ENCODE measurements at places on chromosomes 16 and 17. TPM values are rescaled to one million over a fixed set of nuclear protein-coding genes. Genes with fewer than 3 reads are reported as not detected.

DNA sequence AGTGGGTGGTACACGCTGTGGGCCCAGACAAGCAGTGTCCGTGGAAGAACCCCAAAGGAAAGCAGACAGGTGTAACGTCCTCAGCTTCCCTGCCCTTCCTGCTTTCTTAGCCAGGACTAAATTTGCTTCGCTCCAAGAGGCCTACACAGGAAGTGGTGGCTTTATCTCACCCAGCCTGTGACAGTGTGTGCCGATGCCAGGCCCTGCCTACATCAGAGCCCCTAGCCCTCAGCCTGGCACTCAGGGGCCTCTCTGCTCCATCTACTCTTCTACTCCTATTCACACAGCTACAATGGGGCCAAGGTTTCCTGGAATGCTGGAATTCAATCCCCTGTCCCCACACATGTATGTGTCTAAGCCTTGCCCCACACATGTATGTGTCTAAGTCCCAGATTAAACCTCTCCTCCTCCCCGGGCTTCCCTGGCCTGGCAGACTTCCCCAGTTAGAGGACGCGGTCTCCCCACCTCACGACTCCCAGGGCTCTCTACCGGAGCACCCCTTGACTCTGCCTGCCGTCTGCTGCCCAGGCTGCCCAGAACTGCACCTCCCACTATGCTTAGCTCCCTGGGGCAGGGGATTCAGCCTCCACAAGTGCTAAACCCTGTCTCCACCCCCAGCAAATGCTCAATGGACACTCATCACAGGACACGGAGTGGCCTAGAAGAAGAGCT lies 8.2 kb downstream of the PGAP3 start:
- peak; percentile 14 for DNase-seq

DNA sequence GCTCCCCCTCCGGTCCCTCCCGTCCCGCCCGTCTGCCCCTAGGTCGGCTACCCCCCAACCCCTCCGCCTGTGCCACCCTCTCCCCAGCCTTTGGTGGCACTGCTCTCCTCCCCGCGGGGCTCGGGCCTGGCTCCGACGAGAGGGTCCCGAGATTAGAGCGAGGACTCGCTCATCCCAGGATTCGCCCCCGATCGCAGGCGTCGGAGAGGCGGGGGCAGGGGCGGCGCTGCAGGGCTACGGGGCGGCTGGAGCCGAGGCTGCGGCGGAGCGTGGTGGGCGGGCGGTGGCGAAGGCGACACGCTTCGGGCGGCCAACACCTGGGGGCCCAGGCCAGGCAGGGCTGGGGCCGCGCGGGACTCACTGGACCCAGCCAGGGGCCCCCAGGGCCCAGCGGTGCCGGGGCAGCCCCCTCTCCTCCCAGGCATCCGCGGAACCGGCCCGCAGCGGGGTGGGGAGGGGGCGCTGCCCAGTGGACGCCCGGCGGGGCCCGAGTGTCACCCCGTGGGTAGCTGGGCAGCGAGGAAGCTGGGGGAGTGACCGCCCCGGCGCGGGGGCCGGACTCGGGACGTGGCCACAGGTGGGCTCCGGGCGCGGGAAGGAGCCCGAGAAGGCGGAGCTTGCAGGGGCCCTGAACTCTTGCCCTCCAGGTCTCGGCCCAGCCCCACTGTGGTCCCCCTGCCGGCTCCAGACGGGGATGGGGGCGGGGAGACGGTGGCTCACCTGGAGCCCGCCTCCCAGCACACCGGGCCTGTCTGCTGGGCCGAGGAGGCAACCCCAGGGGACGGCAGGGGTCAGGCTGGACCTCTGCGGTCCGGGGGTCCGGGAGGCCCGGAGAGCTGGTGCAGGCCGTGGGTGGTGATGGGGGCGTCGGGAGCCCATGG lies 1.5 kb downstream of the MGAT5B start:
- DNase-seq: no peak

Gene SNAI3
- total RNA-seq: 0.98 TPM

DNA sequence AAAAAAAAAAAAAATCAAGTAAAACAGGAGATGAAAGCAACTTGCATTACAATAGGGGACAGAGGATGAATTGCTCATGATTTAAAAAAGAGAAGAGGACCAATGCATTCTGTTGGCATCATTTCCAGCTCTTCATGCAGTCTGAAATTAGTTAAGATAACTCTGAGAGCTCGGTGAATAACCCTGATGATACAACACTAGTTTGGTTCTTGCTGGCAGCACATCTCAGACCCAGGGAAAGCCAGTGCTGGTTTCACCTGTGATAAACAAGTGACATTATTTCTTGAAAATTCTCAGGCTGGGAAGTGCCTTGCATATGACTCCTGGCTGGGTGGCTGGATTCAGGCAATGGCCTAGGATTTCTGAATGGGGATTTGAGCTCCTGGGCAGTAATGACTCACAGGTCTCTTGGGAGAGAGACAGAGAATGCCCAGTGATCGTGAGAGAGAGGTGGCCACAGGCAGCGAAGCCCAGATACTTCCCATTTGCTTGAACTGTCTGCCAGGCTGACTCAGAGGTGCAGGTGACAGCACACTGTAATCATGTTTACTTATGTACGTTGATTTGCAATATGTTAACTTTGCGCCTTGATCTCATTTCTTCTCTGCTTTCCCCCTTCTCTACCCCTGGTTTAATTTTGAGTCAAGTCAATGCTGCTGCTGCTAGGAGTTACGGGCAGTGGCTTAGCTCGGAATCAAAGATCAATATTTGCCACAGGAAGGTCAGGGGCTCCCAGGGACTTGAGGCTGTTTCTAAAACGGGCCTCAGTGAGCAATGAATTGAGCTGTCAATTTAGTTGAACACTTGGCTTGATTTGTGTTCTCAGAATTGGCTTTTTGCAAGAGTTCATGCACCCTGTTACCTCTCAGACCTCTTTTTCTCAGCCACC lies 27.1 kb downstream of the ARSG start:
- DNase-seq: no peak

Gene POLDIP2
- total RNA-seq: 107 TPM

DNA sequence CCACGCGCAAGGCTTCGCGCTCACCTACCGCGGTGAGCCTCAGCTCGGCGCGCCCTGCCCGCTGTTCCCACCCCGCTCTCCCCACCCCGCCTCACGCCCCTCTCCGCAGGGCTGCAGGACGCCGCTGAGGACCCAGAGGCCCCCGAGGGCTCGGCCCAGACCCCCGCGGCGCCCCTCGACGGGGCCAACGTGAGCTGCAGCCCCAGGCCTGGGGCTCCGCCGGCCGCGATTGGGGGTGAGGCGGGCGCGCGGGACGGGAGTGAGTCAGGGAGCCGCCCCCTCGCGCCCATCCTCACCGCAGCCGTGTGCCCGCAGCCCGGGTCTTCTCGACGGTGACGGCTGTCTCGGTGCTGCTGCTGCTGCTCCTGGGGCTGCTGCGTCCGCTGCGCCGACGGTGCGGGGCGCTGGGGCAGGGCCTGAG lies 1.9 kb upstream of the PAQR4 start:
- no peak for DNase-seq

Gene CCL1
- total RNA-seq: not detected

DNA sequence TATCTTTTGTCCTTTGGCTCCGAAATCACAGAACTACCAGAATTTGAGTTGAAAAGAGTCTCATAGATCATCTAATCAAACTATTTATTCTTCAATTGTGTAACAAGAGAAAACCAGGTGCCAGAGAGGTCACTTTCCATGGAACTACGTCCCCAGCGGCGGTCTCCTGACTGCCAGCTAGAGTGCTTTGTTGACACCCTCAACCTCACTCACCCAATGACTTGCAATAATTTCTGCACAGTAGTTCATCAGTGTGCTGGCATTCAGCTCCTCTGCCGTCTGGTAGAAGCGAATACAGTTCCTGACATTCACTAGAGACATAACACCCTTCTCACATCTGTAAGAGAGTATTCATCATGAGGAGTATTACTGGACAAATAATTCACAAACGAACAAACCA lies 54.2 kb downstream of the ANKFY1 start:
- DNase-seq: peak; percentile 65

DNA sequence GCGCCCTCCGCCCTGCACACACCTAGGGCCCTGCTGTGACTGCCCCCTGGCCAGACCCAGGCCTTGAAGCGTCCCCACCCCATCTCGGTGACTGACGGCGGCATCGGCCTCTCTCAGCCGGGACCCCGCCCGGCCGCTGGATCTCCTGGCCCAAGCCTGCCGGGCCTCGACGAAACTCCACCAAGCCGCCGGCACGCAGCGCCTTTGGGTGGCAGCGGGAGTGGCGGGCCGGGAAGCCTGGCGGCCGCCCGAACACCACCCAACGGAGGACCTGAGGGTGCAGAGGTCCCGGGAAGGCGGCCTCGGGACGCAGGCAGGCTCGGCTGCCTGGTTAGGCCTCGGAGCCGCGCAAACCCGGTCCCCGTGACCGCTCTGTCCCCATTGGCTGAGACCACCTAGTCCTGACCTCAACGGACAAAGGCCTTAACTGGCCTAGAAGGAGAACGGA lies 12.0 kb upstream of the TMEM97 start:
- no peak for DNase-seq

- no peak for DNase-seq
Measured at GRCh38 chr16:57082664-57083063, 9.7 kb upstream of the CPNE2 start.

GRCh38 chr17:81020767-81021497 lies 14.0 kb upstream of the BAIAP2 start:
- no peak for DNase-seq

GRCh38 chr16:88306860-88307545 lies 75.8 kb upstream of the ZNF469 start:
- peak; percentile 15 for DNase-seq

Gene SALL1
- total RNA-seq: 27.1 TPM

Gene DBNDD1
- 17.5 TPM for total RNA-seq
